ENCODE measurements at places on chromosomes 2 and 18.

GRCh38 chr2:197615016-197615652 is 60.3 kb downstream of the RFTN2 start:
- DNase-seq = no peak

- no peak for DNase-seq
Observed at GRCh38 chr2:774436-774835, 97.2 kb upstream of the TMEM18 start.

DNA sequence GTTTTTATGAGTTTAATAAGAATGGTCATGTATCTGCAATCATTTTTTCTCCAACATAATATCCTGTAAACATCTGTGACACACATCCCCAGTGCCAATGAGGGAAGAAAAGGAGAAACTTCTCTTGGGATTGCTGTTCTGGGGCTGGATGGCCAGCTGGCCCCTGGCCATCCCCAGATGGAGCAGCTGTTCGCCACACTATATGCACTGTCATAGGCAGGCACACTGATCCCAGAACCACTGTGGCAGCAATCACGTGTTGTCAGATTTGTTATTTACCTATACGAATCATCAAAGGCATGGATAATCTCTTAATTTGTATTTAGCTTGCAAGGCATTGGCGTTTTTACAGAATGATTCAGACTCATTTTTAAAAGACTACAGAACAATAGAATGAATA is 167.6 kb upstream of the ACAA2 start:
- DNase-seq = no peak

DNA sequence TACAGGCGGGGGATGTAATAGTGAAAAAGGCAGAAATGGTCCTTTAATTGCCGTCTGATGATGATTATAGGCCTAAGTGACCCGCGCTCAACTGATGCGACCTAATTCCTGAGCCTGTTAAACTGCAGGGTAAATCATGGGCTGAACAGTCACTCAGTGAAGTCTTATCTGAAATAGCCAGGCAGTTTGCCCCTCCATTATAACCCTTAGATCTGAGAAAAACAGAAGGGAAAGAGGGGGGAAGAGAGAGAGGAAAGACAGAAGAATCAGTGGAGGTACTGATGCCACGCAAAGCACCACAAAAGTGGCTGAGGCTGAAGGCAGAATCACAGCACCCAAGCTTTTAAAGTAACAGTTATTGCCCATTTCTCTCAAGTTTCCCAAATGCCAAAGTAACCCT is 73.1 kb upstream of the DNMT3A start:
- no peak for DNase-seq

GRCh38 chr18:75365254-75365629 is 62.3 kb downstream of the SMIM21 start:
- DNase-seq = no peak

GRCh38 chr2:54867457-54867856 is 144.0 kb downstream of the EML6 start:
- no peak for DNase-seq

DNA sequence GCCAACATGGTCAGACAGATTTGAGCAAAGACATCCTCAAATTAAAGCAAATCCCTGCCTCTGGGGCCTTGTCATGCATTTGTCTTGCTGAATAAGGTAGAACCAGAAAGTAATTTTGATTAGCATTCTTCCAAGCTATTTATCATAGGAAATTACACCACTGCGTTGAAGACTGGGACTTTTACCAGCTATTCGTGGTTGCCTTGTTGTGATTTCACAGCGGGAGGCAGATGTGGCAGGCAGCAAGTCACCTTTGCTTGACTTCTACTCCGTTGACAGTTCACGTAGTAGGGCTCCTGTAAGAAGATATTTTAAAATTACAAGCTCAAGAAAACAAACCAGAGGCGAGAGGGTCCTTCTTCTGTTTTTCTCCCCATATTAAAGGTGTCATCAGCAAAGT is 80.6 kb downstream of the EN1 start:
- no peak for DNase-seq

GRCh38 chr2:26284132-26284531 is 39.4 kb downstream of the HADHB start:
- no peak for DNase-seq

- no peak for DNase-seq
Observed at GRCh38 chr2:99708231-99708630, 218.4 kb upstream of the REV1 start.
